ENCODE measurements at places on chromosomes 13 and 19. TPM values are rescaled to one million over a fixed set of nuclear protein-coding genes. Genes with fewer than 3 reads are reported as not detected.

The MCEMP1 gene
- not detected for total RNA-seq

The GJB6 gene
- not detected for total RNA-seq

The FLT3LG gene
- 1.9 TPM for total RNA-seq

The TMPRSS9 gene
- not detected for total RNA-seq

The WDR18 gene
- total RNA-seq: 79.8 TPM

The CDX2 gene
- not detected for total RNA-seq

The FCAR gene
- total RNA-seq: not detected

The LYL1 gene
- total RNA-seq: 43.5 TPM

The NLRP5 gene
- total RNA-seq: not detected

The PHF11 gene
- total RNA-seq: 8.7 TPM

The POGLUT2 gene
- 19.5 TPM for total RNA-seq

The COL4A1 gene
- total RNA-seq: 1,098 TPM

The VAV1 gene
- total RNA-seq: under 0.01 TPM

The MYBPC2 gene
- under 0.01 TPM for total RNA-seq

The ZNF429 gene
- 2.3 TPM for total RNA-seq

The MISP gene
- not detected for total RNA-seq

The SLITRK6 gene
- total RNA-seq: not detected

The AP1M2 gene
- total RNA-seq: not detected

The GPR183 gene
- total RNA-seq: 1.2 TPM

Measured in dermis microvascular lymphatic vessel endothelial cell (primary cell).